ENCODE measurements at places on chromosomes 4 and X.
A peak's percentile ranks its signal among the peaks of the same experiment; 100 is the strongest.

- H3K4me1 ChIP-seq: peaks cover 4% of the 10 kb centered on the region
- no peak overlapping the region for H3K4me3 ChIP-seq
- peak; percentile 6 for DNase-seq
Observed at GRCh38 chrX:19627081-19627480, 111.8 kb upstream of the MAP3K15 start.

DNA sequence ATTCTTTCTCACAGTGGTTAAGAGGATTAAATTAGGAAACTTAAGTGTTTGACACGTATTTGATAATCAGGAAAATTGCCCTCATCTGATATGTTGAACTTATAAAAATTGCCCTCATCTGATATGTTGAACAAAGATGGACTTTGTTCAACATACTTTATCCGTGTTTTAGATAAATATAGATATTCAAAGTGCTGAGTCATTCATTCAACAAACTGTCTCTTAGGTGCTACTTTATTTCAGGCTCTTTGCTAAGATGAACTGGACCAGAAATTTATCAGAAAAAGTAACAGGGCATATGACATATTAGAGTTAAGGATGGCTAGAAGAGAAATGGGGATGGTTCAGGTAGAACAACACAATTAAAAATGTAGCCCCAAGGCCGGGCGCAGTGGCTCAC, 81.7 kb downstream of the IL1RAPL1 start:
- H3K36me3 ChIP-seq: no peaks in the 10 kb centered on the region
- H3K4me3 ChIP-seq: no peak overlapping the region
- no peaks in the 10 kb centered on the region for H3K27me3 ChIP-seq
- H3K4me1 ChIP-seq: no peaks in the 10 kb centered on the region
- no peak for DNase-seq
- no peak overlapping the region for H3K27ac ChIP-seq

GRCh38 chrX:153704021-153704526, 16.3 kb downstream of the SLC6A8 start:
- no peak overlapping the region for H3K4me3 ChIP-seq
- H3K36me3 ChIP-seq: peaks cover 3% of the 10 kb centered on the region
- H3K27me3 ChIP-seq: no peaks in the 10 kb centered on the region
- no peak overlapping the region for H3K27ac ChIP-seq
- DNase-seq: no peak

DNA sequence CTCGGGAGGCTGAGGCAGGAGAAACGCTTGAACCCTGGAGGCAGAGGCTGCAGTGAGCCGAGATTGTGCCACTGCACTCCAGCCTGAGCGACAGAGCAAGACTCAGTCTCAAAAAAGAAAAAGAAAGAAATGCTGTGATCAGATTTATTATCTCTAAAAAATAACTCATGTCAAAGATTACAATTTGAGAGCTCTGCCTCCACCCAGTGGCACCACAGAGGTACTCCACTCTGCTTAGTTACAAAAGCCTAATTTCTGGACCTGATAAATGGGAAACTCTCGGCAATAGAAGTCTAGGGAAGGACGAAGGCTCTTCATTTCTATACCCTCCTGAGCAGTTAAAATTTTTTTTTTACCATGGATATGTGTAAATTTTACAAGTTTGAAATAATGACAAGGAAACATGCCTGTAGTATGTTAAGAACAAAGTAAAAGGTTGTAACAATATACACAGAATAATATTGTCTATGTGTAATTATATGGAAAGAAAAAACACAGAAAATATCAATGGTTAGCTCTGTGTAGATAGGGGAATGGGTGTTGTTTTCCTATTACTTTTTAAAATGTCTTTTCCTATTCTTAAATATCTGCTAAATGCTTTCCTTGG, 149.8 kb downstream of the STIM2 start:
- H3K27ac ChIP-seq: no peak overlapping the region
- no peaks in the 10 kb centered on the region for H3K36me3 ChIP-seq
- peaks cover 7% of the 10 kb centered on the region for H3K4me1 ChIP-seq
- peak; percentile 62 for DNase-seq
- no peaks in the 10 kb centered on the region for H3K27me3 ChIP-seq

DNA sequence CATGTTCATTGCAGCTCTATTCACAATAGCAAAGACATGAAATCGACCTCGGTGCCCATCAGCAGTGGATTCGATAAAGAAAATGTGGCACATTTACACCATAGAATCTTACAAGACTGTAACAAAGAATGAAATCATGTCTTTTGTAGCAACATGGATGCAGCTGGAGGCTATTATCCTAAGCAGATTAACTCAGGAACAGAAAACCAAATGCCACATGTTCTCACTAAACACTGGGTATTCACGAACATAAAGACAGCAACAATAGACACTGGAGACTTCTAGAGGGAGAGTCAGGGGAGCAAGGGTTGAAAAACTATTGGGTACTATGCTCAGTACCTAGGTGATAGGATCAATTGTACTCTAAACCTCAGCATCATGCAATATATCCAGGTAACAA, 180.5 kb downstream of the PPP1R2C start:
- H3K4me3 ChIP-seq: no peak overlapping the region
- no peaks in the 10 kb centered on the region for H3K27me3 ChIP-seq
- H3K36me3 ChIP-seq: no peaks in the 10 kb centered on the region
- no peaks in the 10 kb centered on the region for H3K4me1 ChIP-seq
- DNase-seq: no peak

GRCh38 chrX:154366666-154367055, 7.8 kb downstream of the FLNA start:
- H3K27ac ChIP-seq: peak overlapping the region; percentile 92
- peak overlapping the region; percentile 86 for H3K4me3 ChIP-seq
- peaks cover 6% of the 10 kb centered on the region for H3K4me1 ChIP-seq
- H3K27me3 ChIP-seq: no peaks in the 10 kb centered on the region
- no peak for DNase-seq
- peaks cover 46% of the 10 kb centered on the region for H3K36me3 ChIP-seq

- H3K27me3 ChIP-seq: no peaks in the 10 kb centered on the region
- H3K27ac ChIP-seq: no peak overlapping the region
- no peak for DNase-seq
- H3K36me3 ChIP-seq: no peaks in the 10 kb centered on the region
- H3K4me1 ChIP-seq: no peaks in the 10 kb centered on the region
Observed at GRCh38 chr4:66034671-66035070, 364.4 kb upstream of the EPHA5 start.

DNA sequence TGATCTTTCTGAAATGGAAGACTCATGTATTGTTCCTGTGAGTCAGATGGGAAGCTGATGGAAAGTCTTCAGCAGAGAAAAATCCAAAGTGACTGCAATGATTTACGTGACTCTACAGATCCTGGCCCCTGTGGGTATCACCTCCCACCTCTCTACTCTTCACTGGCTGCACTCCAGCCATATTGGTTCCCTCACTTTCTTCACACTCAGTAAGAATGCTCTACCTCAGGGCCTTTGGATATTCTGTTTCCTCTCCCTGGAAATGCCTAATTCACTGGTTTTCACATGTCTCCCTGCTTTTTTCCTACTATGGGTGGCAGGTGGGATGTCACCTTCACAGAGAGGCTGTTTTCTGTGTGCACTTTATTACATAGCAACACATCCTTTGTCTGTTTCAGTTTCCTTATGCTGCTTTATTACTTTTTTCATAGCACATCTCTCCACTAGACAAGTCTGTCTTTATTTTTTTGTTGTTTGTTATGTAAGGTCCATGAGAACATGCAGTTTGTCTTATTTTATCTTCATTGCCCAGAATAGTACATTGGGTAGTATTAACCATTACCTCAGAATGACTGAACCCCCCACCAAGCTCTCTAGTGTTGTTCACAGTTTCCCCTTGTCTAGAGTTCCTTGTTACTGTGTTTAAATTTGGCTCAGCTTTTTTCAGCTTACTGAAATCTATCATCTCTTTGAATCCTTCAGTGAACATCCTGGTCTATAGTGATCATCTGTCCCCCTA, 57.6 kb upstream of the CLNK start:
- no peaks in the 10 kb centered on the region for H3K27me3 ChIP-seq
- H3K36me3 ChIP-seq: no peaks in the 10 kb centered on the region
- no peak overlapping the region for H3K4me3 ChIP-seq
- no peak for DNase-seq

- peak; percentile 50 for DNase-seq
- peak overlapping the region; percentile 95 for H3K27ac ChIP-seq
- no peaks in the 10 kb centered on the region for H3K36me3 ChIP-seq
- peaks cover 12% of the 10 kb centered on the region for H3K4me1 ChIP-seq
- no peak overlapping the region for H3K4me3 ChIP-seq
- H3K27me3 ChIP-seq: no peaks in the 10 kb centered on the region
Observed at GRCh38 chr4:88533088-88533790, 9.7 kb upstream of the PYURF start.

DNA sequence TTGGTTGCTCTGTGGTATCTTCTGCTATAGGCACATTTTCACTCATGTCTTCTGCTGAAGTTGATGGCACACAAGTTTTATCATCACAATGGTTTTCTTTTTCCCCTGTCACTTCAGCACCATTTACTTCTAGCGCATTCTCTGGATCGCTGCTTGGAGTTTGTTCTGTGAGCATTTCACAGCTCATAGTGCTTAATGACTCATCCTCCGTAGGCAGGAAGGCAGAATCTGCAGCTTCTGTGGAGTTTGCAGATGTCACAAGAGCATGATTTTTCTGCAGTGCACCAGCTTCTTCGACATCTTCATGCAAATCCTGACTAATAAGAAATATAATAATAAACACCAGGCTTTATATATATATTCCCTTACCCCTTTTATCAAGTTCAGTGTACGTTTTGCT, 83.6 kb downstream of the CHM start:
- H3K27me3 ChIP-seq: no peaks in the 10 kb centered on the region
- H3K27ac ChIP-seq: no peak overlapping the region
- peak; percentile 76 for DNase-seq

DNA sequence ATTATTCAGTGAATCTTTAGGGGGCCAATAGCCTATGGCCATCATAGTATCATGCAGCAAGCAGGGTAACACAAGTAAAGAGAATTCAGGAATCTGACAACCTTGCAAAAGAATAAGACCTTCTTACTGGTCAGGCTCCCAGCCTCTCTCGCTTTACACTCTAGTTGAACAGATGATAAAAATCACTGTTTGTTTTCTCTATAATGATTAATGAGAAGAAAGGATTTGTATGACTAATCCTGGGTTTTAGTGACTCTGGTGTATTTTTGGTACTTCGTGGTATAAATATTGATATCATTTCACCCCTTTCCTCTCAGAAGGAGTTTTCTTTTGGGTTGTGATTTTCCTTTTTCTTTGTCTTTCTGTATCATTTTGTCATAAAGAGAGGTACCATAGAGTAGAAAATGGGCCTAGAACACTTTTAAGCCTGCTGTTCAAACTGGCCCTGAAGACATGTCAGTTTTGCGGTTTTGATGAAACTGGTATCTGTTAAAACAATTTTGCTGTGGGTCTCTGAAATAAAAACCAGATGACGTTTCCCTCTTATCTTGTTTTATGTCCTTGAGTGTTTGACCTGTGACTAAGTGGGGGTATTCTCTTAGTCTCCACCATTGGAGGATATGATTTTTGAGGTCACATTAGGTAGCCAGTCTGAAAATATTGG, 294.9 kb upstream of the TBX22 start:
- H3K27me3 ChIP-seq: no peaks in the 10 kb centered on the region
- DNase-seq: no peak
- H3K36me3 ChIP-seq: no peaks in the 10 kb centered on the region
- no peak overlapping the region for H3K4me3 ChIP-seq

DNA sequence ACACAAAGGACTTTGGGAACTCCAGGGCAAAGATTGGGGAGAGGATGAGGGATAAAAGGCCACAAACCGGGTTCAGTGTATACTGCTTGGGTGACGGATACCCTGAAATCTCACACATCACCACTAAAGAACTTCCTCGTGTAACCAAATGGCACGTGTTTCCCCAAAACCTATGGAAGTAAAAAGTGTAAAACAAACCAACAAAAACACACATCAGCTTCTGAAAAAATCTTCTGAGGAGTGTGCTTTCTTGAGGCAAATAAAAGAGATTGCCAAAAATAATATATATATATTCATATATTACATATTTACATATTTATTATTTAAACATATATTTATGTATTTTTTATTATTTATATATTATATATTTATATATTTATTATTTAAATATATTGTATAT, 3.9 kb downstream of the P2RY8 start:
- no peak overlapping the region for H3K4me3 ChIP-seq
- H3K4me1 ChIP-seq: no peaks in the 10 kb centered on the region
